ENCODE measurements at places on chromosomes 7 and 10.

DNA sequence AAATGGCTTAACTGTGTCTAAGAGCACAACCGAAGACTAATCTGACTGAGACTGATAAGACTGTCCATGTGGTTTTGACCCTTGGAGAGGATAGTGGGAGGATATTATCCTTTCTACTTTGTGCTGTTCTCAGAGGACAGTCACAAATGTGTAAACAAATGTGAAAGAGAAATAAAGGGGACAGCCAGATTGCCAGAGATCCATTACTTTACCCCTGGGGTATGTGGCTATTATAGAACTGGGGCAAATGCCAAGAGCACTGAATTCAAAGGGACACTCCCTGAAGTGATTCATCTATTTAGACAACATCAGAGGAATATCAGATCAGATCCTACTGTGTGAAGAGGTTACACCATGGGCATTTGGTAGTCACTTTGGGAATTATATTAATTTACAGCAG is 154.7 kb downstream of the RNLS start:
- DNase-seq, result no peak

GRCh38 chr7:73829505-73829904 is 1.3 kb upstream of the CLDN4 start:
- DNase-seq, result no peak

DNA sequence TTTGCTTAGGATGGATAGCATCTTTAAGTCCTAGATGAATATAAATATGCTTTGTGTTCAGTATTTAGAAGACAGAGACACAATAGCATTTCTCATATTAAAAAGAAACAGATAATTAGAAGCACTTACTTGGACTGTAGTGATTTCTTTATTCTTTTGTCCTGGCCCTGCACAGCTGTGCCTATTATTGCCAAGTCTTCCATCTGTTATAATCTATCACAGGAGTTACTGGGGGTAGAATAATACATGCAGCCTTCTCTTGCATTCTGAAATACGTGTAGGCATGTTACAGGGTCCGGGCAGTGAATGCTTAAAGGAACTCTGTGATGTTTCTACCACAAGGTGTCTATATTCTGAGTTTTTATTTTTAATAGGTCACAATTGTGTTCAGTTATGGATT is 461.5 kb upstream of the COBL start:
- no peak for DNase-seq

DNA sequence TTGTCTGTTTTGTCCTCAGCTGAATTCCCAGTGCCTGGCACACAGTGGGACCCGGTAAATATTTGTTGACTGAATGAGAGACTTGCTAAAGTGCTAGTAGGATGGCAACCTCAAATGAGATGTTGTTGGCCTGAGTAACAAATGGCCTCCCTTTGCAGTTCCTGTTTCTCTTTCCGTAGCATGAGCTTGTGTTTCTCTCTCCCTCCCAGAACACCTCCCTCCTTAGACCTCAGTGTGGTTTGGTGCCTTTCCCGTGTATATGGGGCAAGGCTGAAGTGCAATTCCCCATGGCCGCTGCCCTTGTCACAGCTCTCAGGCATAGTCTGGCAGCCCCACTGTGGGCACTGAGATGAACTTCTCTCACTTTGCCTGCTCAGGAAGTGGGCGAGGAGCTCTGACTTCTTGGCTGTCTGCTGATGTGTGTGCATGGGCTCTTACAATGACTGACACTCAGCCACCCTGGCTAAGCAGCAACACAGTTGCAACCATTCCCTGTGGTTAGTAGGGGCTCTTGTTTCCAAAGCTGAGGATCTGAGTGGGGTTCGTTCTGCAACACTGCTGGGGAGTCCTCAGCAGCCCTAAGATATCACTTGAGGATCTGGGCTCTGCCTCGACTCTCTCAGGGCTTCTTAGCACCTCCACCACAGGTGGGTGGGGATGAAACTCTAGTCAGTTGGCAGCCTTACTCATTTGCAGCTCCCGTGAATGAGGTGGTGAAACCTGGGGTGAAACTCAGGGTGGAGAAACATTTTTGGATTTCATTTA is 136.1 kb downstream of the ICA1 start:
- peak; percentile 71 for DNase-seq

GRCh38 chr10:43259213-43259991 is 7.5 kb downstream of the RASGEF1A start:
- DNase-seq, result no peak

DNA sequence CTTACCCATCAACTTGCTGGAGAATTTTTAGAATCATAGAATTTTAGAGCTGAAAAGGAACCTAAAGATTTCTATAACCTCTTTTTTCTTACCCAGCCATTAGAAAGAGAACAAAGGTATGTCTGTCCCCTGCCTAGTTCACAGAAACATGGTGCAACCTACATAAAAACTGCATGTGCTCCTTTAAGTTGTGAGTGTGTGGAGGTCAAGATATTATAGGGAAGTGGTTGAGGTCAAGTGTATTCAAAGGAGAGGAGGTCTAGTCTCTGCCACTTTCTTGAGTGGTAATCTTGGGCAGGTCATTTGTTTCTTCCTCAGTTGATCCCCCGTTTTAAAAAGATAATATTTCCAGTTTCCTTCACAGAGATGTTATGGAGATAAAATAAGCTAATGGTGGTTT is 6.4 kb downstream of the UBTD1 start:
- no peak for DNase-seq

GRCh38 chr7:137875746-137876145 is 29.0 kb upstream of the DGKI start:
- DNase-seq, result no peak

DNA sequence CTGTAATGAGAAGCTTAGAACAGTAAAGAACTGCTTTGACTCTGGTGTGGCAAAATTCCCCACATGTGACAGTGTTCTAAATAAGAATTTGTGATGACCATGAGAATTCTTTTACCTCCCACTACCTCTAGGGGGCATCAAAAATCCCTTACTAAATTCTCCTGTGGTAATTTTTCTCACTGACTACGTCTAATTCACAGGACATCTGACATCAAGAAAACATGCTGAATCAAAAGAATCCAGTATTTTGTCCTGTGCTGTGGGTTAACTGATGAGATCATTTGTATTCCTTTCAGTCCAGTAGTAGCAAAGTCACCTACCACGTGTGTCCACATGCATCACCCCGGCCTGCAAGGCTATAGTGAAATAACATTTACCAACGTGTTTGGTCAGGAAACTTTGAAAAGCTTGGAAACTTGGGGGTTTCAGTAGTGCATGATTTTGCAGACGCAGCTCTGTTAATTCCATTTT is 103.8 kb downstream of the ATE1 start:
- no peak for DNase-seq

- no peak for DNase-seq
Observed at GRCh38 chr10:119947300-119947699, 54.8 kb downstream of the SEC23IP start.

DNA sequence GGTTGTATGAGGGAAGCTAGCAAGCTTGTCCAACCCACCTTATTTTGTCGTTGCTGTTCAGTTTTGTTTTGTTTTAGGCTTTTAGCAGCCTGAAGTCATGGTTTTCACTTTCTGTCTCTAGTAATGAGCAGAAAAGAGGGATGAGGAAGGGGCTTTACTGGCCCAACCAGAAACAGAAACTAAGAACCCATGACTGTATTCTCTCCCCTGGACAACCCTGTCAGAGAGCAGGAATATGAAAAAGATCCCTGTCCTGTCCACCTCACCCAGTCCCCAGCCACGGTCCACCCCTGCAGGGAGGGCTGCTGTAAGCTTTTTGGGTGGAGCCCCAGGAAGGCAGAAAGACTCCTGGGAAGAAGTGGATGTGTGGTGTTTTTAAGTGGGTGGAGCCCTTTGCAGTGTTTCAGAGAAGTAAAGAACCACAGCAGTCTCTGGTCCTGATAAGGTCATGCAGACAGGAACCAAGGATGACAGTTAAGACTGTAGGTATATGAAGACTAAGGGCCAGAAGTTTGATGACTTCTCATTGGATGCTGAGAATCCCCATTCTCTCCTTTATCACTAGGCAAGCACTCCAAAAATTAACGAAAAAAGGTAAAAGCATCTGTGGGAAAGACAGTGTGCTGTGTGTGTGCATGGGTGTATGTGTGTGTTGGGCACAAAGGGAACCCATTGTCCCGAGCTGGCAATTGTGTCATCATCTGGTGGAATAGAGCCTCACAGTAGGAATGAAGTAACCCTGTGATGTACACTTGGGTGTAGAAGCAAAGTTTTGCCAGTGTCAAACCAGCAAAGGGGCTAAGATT is 13.8 kb downstream of the MRPL32 start:
- DNase-seq, result no peak

DNA sequence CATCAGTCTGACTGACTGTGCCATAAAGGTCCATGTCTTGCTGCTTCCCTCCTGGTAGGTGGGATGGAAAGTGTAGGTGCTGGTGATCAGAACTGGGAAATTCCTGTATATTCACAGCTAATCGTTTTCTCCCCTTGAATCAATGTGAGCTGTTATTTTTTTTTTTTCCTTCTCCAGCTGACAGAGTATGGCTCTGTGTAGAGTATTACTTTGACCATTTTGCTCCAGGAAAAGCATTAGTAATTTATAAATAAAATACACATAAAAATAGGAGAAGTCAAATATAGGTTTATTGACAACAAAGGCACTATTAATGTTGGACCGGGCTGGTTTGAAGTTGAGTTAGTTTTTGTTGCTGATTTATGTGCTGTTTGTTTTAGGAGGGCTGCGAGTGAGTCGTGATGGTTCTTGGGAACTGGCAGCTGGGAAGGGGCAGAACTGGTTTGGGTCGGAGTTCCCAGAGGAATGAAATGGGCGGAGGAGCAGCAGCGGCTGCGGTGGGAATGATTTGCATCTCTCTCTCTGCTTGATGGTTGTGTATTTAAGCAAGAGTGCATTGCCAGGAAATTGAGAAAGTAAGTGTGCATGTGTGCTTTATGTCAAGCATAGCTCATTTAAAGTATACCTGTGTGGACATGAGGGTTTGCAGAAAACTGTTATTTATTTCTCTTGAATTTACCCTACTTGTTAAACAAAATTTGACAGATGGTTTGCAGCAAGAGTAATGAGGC is 80.9 kb downstream of the LRMDA start:
- DNase-seq, result no peak

- DNase-seq, result no peak
Observed at GRCh38 chr10:109894516-109894915, 28.8 kb downstream of the XPNPEP1 start.

GRCh38 chr7:146370171-146370570 is 253.6 kb downstream of the CNTNAP2 start:
- no peak for DNase-seq

GRCh38 chr10:25493122-25493893 is 318.5 kb downstream of the GPR158 start:
- no peak for DNase-seq

- DNase-seq, result no peak
Observed at GRCh38 chr7:150717814-150718420, 1.5 kb downstream of the GIMAP1 start.

DNA sequence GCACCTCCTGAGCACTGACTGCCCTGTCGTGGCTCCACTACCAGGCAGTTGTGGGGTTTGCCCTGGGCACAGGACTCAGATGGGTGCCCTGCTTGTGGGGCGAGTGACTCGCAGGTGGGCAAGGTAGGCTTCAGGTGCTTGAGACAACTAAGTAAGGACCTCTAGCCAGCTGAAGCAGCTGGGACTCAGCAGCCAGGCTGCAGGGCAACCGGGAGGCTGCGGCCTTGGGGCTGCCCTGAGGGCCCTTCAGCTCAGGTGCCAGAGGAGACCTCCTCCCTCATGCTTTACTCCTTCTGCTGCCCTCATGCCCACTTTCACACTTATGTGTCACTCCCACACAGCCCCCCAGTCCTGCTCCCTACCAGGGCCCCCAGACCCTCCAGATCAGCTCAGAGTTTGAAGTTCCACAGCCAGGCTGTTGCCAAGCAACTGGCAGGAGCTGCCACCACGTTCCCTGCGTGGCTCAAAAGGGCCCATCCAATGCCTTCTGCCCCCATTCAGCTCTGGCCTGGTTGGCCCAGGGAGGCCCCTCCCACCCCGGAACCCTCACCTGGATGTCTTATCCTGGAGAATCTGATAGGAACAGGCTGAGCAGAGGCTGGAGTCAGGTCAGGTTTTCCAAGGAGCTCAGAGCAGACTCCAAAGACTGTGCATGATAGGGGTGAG is 10.0 kb downstream of the TLX1 start:
- no peak for DNase-seq

- no peak for DNase-seq
Observed at GRCh38 chr7:13821152-13821787, 168.2 kb downstream of the ETV1 start.

GRCh38 chr7:82274681-82275080 is 168.9 kb downstream of the CACNA2D1 start:
- no peak for DNase-seq

GRCh38 chr7:95893484-95893883 is 121.1 kb downstream of the DYNC1I1 start:
- DNase-seq, result no peak

DNA sequence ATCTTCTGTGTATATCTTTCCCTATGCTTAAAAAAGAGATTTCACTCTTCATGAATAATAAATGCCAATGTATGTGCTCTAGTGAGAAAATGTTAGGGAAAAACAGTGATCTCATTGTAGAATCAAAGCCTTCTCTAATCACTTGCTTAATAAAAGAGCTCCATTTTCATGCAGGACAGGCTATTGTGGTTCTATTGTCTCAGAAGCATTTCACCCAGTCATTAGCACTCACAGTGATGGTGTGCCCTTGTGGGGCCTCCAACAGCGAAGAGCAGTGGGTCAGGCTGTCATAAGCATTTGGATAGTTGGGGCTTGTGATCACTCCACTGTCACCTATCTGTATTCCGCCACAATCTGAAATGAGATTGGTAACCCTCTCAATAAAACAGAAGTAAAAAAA is 83.9 kb upstream of the RSU1 start:
- no peak for DNase-seq

DNA sequence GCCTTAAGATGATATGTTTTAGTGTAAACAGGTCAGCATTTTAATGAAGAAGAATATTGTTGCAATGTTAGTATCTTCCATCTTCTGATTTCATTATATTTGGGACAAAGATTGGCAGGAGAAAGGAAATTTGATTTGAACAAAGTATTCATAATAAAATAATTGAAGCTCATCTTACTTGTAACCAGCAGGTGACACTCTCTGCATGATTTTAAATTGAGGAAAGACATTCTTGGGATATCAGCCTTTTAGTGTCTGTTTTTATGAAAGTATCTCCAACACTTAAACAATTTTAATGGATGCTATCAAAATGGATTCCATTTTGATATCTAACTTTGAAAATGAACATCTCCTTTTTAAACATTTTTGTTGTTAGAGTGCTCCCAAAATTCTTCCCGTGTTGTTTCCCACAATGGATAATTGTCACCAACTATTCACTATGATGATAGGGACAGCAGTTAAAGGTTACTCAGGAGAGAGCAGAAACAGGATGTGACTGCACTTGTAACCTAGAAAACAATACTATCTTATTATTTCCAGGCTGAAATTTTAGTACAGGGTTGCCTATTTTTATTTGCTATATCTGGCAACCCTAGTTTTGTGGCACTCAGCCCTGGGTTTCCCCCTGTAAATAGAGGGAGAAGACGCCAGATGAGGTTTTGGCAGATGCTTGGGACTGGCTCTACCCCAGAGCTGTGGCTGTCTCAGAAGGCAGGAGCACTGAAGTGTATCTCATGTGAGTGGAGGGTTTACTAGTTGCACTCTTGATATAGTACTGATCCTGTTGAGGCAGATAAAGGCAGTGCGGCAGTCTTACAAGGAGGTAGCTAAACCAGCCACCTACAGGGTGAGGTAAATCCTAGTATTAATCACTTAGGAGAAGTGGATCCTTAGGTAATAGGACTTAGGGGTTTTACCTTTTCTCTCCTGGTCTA is 31.0 kb upstream of the ABCB4 start:
- no peak for DNase-seq
